Effector CD4-positive, alpha-beta T cell (primary cell): ENCODE measurements at places on chromosomes 13 and 19.

- no peak for DNase-seq
Observed at GRCh38 chr13:90594681-90595080, 752.8 kb upstream of the MIR17HG start.

DNA sequence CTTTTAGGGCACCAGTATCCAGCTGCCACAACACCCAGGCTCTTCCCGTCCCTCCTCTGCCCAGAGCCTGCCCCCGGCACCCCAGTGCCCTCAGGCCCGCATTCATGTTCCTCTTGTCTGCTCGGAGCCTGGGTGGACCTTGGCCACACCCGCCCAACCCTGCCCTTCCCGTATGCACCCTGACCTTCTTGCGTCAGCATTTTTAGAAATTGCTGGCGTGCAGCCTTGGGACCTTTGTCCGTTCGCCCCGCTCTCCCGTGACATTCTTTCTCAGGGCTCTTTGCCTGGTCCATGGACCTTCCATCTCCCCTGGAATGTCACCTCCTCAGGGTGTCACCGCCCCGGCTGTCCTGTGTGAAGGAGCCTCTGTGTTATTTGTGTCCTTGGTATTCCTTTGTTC lies 7.6 kb downstream of the NUCB1 start:
- DNase-seq = no peak

- no peak for DNase-seq
Observed at GRCh38 chr13:24834902-24835510, 71.0 kb downstream of the RNF17 start.

GRCh38 chr19:57269515-57270250 lies 10.6 kb upstream of the ZNF460 start:
- no peak for DNase-seq

DNA sequence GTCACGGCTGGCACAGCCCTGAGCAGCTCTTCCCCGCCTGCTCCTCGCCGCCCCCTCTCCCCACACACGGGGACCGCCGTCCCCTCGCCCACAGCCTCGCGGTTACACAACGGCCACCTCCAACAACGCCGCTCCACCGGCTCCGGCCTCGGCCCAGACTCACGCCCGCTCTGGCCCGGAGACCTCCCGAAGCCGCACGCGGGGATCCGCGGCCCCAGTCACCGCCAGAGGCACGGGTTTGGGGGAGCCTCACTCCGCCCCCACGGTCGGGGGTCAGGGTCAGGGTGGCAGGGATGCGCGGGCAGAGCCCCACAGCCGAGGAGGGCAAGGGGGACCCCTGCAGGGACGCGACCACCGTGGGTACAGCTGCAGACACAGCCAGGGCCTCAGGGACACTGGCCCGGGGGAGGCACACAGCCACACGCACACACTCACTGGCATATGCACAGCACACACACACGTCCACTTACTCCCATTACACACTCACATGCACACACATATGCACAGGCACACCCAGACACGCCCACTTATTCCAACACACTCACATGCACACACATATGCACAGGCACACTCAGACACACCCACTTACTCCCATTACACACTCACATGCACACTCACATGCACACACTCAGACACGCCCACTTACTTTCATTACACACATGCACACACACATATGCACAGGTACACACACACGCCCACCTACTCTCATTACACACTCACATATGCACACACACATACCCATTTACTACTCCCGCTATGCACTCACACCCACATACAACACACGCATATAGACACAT lies 1.6 kb downstream of the TTYH1 start:
- no peak for DNase-seq

DNA sequence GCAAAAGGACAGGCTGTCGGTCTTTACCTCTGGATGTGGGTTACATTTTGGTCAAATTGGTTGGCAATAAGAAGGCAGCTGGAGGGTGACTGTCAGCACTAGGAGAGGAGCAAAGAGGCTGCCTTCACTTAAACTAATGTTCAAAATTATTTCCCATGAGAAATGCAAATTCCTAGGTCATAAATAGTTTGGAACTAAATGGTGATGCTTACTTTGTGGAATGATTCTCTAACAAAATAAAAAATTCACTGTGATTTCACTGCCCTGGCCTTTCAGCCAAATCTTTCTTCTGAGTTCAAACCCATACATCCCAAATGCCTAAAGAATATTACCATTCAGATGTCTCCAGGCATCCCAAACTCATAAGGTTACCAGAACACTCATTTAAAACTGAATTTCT lies 25.0 kb upstream of the OXGR1 start:
- DNase-seq = no peak

DNA sequence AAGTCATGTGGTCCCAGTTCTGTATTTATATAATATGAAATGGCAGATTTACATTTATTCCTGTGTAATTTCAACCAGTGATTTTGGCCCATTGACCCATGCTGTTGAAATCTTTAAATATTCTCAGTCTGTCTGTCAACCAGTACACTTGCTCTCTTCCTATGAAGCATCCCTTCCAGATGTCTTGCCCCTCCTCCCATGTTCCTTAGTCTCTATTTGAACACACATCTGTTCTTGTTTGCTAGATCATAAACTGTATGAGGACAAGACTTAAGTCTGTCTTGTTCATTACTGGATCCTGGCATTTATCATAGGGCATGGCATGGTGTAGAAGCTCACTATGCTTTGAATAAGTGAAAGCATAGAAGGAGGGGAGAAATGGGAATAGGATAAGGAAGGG lies 34.9 kb downstream of the STARD13 start:
- no peak for DNase-seq

DNA sequence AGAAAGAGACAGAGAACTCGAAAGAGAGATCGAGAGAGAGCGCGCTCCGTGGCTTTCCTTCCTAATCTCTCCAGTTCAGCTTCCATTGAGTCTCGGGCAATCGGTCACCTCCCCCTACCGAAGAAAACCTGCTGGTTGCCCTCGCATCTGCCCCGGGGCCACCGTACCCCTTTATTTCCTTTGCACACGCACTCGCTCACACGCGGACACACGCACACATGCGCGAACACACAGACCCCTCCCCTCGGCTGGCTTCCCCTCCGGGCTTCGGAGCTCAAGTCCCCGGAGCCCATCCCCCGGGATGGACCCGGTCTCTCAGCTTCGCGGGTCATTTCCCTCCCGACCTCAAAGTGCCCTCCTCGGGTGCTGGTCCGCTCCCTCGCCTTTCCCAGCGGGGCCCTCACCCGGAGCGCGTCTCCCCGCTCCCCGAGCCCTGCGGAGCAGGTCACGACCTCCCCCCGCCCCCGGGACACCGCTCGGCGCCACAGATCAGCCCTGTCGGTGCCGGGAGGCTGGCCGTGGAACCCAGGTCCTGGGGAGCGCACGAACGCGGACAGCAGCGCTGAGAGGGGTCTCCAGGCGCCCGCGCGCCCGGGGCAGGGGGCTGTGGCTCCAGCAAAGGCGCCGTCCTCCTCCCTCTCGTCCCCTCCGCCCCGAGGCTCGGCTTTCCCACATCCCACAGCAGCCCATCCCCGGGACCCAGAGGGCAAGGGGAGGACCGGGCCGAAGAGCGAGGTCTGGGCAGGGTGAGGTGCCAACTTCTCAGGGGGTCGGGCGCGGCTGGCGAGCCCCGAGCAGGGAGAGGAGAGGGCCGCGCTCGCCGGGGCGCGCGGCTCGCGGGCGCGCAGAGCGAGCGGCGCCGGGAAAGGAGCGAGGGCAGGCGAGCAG lies 1.8 kb downstream of the DACH1 start:
- no peak for DNase-seq

GRCh38 chr13:50419896-50420295 lies 404.7 kb downstream of the KCNRG start:
- DNase-seq = no peak

DNA sequence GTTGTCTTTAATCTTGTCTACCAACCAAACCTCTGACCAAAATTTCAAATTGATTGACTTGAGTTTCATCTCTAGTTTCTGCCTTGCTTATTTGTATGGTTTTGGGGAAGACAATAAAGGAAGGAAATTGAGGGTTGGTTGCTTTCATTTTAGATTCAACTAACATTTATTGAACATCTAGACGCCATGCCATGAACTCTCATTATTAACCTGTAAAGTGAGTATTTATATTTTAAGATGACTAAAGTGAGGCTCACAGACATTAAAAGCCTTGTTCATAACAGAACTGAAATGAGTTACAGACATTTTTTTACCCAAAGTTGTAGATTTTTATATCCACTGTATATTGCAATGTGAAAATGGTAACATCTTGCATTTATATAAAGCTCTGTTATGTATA lies 239.3 kb downstream of the LMO7 start:
- DNase-seq = no peak

- no peak for DNase-seq
Observed at GRCh38 chr13:94480672-94481145, 1.2 kb upstream of the DCT start.

DNA sequence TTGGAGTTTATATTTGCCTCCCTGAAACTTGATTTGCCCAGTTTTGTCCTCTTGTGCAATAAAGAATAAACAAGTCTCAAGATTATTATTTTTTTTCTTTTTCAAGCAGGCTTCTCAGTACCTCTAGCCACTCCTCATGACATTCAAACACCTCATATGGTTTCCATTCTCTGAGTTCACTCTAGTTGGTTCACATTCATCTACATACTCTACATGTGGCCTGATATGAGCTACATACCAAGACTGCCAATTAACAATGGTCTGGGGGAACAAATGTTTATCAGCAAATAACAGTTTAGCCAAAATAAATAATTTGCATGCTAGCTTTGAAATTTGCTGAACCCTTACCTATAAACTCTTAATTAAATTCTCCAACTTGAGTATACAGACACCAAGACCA lies 22.5 kb downstream of the KCNRG start:
- no peak for DNase-seq

GRCh38 chr13:40337651-40338050 lies 328.8 kb downstream of the FOXO1 start:
- DNase-seq = no peak

- DNase-seq = no peak
Observed at GRCh38 chr13:21344662-21345176, 114.4 kb downstream of the ZDHHC20 start.

DNA sequence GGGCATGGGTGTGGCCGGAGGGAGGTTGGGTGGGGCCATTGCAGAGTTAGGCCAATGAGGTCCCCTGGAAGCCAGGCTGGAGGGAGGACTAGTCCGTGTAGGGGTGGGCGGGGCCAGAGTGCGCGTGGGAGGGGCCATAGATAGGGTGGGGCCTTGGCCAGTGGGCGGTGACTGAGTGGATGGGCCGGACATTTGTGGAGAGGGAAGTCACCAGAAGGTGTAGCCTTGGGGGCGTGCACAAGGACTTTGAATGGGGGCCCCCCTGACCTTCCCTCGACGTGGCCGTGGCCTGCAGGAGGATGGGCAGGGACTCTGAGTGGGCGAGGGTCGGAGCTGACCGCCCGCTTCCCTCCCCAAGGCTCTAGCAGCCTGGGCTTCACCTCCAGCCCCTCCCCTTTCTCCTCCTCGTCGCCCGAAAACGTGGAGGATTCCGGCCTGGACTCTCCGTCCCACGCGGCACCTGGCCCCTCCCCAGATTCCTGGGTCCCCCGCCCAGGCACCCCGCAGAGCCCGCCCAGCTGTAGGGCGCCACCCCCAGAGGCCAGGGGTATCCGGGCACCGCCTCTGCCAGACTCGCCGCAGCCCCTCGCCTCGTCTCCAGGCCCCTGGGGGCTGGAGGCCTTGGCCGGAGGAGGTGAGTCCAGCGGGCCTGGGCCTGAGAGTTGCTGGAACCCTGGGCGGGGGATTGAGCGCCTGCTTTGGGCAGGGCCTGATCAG lies 16.5 kb upstream of the B3GNT3 start:
- DNase-seq = no peak

DNA sequence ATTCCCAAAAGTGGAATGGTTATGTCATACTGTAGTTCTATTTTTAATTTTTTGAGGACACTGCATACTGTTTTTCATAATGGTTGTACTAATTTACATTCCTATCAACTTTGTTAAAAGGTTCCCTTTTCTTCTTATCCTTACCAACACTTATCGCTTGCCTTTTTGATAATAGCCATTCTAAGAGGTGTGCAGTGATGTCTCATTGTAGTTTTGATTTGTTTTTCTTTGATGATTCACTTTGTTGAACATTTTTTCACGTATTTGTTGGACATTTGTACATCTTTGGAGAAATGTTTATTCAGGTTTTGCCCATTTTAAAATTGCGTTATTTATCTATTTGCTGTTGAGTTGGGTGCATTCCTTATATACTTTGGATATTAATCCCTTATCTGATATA lies 188.8 kb upstream of the SPRY2 start:
- DNase-seq = no peak

DNA sequence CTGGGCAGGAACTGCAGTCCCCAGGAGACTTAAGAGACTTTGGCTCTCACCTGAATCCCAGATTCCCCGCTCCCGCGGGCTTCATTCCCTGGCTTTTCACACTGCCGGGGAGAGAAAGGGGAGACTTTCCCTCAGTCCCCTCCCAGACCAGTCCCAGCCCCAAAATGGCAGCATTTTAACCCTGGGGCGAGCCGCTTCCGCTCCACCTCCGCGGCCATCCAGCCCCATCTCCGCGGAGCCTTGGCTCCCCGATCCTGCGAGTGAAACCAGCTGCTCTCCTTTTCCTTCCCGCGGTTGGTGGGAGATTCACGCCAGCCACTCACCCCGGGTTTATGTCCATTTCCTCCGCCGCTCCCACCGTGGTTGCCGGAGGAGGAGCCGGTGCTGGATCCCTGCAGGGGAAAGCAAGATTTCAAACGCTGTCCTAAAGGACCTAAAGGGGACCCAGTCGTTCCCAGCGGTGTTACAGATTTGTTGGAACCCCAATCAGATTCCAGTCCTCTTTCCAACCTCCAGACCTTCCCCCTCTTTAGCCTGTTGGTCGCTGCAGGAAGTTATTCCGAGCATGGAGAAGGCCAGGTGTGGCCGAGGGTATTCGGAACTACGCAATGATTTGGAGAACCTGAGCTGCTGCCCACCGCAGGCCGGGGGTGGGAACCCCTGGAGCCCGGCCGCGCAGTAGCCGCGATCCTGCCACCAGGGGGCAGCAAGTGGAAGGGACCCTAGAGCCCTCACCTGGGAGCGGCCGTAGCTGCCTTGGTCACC lies 3.4 kb downstream of the DMKN start:
- peak; percentile 70 for DNase-seq

GRCh38 chr13:20945952-20946383 lies 43.4 kb upstream of the XPO4 start:
- DNase-seq = no peak

DNA sequence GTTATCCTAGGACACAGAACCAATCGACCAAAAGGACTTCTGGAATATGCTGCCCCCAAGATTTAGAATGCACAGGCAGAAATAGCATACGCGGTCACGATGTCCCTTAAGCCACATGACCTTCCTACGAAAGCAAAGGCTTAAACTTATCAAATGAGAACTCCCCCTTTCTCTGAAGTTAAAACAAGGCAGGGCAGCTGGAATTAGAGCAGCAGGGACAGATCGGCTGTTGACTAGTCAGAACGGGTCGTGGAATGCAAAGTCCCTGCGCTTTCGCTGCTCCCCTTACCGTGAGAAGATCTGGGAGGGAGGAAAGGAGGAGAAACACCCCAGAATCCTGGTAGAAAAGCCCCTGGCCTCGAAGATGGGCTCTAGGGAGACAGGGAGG lies 799 bp upstream of the USPL1 start:
- DNase-seq = peak; percentile 33

GRCh38 chr13:79229761-79230160 lies 176.3 kb downstream of the RBM26 start:
- DNase-seq = no peak
